Stimulated activated naive CD8-positive, alpha-beta T cell treated with anti-CD3 and anti-CD28 coated beads, Interleukin-15, Interleukin-2, amounts not matched to agents 100 U/mL and 50 U/mL, for 24 hours (primary cell): ENCODE measurements at places on chromosomes 5 and 9.
A peak's percentile ranks its signal among the peaks of the same experiment; 100 is the strongest.

- DNase-seq: no peak
Measured at GRCh38 chr9:133772581-133772980, 34.4 kb upstream of the SARDH start.

GRCh38 chr5:163384669-163385068 is 52.7 kb upstream of the CCNG1 start:
- DNase-seq: no peak

DNA sequence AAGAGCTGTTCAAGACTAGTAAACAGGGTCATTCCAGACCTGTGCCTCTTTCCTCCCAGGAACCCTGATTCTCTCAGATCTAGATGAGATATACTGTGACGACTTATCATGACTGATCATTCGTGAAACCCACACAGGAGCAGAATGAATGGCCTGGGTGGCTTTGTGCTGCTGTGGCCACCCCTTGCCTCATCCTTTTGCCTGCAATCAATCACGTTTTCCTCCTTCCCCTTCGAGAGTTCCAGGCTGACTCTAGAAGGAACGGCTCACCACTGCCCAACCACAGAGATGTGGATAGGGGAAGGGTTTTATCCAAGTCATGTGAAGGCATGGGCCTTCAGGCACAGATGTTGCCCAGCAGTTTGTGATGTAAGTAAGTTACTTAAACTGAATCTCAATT is 5.8 kb downstream of the ANXA6 start:
- DNase-seq: peak; percentile 72

DNA sequence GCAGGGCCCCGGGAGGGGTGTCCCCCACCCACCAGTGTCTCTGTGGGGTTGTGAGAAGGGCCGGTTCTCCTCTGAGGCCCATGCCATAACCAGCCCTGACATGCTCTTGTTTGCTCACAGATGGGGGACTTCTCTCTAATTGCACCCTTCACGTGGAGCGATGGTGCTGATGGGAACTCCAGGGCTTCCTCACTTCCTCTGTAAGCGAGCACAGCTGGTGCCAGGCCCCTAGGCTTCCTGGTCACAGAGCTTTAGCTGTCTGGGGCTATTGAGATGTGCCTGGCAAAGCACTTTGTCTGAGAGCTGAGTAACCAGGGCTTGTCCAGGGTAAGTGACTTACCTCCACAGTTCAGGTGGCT is 36.4 kb downstream of the PHF2 start:
- peak; percentile 30 for DNase-seq

GRCh38 chr5:53482717-53483638 is 2.5 kb downstream of the FST start:
- DNase-seq: peak; percentile 26

DNA sequence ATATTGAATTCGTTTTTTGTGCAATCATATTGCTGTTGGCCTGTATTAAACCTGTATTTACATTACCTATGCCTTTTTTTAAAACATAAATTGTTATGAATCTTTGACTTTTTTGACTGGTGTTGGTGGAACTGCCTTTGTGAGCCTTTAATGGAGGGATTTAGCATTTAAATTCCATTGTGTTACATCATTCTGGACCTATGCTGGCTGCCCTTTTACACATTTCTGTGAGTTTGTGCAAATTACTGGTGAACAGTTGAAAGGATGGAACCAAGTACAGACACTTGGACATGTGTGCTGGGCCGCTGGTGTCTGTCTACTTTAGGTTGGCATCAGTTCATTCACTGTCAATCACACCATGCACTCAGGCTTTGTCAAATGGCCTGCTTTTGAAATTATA is 3.4 kb downstream of the SNX18 start:
- no peak for DNase-seq

- DNase-seq: no peak
Measured at GRCh38 chr9:36840898-36841536, 193.1 kb downstream of the PAX5 start.

GRCh38 chr5:34675857-34676256 is 19.7 kb downstream of the RAI14 start:
- no peak for DNase-seq

DNA sequence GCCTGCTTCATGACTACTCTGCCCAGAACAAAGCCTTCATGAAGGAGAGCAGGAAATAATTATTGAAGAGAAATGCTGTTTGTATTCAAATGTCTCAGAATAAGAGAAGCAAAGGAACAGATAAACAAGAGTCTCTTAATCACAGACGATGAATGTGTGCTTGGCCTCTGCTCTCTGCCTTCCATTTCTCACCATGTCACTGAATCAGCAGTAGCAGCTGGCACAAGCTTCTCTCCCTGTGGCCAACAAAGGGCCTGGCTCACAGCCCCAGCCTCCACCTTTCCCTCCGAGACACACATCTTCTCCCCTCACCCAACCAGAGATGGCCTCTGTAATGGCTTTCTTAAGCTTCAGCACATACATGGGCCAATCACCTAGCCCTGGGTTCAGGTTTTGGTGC is 128.1 kb upstream of the SLIT3 start:
- no peak for DNase-seq

DNA sequence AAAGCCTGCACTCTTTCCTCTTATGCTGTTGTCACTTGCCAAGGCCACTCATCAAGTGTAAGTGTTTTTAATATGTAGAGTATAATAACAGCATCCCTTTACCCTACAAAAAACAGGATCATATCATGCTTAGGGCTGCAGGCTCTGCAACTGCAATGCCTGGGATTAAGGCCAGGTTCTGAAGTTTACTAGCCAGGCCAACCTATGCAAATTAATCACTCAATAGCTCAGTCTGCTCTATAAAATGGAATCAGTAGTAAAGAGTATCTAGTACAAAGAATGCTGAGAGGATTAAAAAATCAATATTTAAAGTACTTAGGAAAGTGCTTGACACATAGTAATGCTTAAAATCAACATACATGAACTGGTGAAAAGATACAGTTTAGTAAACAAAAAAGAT is 253.3 kb downstream of the EDIL3 start:
- DNase-seq: no peak

- DNase-seq: no peak
Measured at GRCh38 chr9:37200433-37201005, 80.1 kb downstream of the ZCCHC7 start.

DNA sequence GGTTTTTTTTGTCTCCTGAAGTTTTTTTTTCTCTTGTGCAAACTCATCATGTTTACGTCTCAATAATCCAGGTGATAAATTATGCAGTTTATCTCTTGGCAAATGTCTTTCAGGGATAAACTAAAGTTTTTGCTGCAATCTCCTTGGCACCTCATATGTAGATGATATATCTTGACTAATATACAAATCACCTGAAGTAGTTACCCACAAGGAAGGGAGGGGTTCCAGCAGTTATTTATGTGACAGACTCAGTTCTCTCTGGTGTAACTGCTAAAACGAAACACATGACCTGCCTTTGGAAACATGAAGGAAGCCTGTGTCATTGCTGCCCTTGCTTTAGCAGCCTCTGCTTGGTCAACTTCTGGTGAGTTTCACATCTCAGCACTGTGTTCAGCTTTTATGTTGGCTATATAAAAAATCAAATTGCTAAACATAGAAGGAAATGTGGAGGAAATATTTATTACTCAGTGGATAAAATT is 39.3 kb upstream of the KIAA1958 start:
- no peak for DNase-seq

DNA sequence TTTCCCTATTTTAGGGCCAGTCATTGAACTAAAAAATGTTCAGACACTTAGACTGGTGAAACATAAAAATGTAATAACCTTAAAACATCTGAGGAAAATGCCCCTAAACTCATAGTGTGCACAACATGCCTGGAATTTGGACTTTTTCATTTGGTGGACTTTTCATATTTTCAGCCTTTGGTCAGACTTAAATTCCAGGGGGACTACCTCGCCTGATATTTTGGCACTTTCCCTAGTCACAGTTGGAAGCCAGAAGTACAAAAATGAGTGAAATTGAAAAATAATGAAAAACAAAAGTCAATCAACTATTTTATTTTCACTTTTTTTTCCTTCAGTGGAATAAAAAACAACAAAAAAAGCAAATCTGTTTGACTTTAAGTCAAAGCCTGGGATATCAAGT is 256.2 kb downstream of the ACTL7B start:
- no peak for DNase-seq

- no peak for DNase-seq
Measured at GRCh38 chr5:67817652-67818051, 397.9 kb upstream of the PIK3R1 start.

DNA sequence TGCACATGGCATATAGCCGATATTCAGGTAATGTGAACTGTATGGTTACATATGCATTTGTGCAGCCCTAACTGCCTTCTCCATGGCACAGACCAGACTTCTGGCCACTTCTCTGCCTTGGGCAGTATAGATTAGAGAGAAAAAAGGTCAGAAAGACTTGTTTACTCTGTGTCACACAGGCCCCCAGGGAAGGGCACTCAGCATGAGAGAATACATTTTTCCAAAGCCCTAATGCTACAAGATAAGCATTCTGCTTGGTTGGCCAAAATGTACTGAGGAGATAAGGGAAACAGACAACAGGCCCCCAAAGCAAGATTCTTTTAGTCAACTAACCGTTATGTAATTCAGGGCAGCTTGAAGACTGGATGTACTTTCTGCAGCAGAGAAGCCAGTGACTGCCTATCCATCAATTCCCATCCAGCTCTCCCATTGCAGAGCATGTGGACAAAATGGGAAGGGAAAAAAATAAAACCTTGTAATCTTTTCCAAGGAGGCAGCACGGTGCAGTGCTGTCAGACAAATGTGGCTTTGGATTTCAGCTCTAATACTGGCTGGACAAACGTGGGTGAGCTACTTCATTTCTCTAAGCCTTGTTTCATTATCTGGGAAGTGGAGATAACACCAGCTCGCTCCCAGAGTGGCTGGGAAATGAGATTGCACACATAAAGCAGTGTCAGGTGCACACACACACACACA is 205.9 kb downstream of the NSG2 start:
- no peak for DNase-seq

GRCh38 chr9:93857528-93857927 is 97.6 kb downstream of the BARX1 start:
- DNase-seq: no peak

DNA sequence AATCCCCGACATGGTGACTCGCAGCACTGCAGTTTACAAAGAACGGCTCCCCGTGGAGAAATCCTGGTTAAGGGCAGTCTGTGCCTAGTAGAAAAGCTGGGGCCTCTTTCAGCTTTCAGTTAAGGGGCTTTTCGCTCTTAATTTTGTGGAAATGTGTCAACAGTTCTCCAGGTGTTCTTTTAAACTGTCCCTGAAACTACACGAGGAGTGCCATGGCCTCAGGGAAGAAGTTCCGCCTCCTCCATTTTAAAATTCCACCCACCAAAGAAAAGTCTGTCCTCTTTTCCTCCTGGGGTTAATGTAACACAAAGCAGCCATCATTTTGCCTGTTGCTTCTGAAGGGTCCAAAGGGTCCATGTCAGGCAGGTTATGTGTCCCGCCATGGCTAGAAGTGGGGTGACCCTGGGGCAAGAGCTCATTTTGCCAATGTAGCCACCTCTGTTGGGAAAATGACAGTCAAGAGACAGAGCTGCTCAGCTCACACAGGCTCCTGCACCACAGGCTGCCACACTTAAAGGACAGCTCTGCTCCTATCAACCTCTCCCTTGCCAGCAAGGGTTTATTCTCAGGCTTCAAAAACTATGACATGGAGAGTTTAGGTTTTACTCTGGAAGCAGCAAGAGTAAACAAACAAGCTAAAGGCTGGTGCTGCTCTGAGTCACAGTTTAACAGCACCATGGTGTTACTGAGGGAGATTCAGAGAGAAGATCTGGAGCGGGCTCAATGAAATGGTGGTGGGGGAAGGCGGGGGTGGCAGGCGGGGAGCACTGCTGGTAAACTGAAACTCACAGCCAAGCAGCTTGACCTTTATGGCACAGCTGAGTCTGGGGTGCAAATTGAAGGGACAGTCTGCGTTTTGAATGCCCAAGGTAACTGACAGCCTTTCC is 3.2 kb downstream of the WHRN start:
- DNase-seq: no peak

GRCh38 chr5:61348447-61348846 is 16.4 kb downstream of the ZSWIM6 start:
- no peak for DNase-seq

GRCh38 chr5:169305366-169305765 is 4.4 kb upstream of the SLIT3 start:
- DNase-seq: no peak

- no peak for DNase-seq
Measured at GRCh38 chr9:84567805-84568204, 101.7 kb upstream of the NTRK2 start.

DNA sequence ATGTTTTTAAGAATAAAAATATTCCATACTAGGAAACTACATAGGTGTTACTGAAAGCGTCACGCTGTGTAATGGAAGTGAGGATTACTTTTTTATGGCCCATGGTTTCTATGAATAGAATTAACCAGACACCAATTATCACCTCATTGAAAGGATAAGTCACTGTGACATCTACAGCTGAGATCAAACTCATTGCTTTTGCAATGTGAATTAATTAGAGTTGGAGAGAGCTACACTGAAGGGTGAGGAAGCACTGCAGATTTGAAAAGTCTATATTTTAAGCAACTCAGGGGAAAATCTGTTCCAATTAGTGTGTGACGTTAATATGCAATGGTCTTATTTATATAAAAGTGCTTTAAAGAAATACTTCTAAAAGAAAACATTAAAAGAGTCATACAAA is 1300.1 kb upstream of the DMAC1 start:
- DNase-seq: no peak

- DNase-seq: peak; percentile 68
Measured at GRCh38 chr9:6054280-6055099, 39.1 kb upstream of the RANBP6 start.

- no peak for DNase-seq
Measured at GRCh38 chr5:117332341-117332740, 757.7 kb upstream of the SEMA6A start.

DNA sequence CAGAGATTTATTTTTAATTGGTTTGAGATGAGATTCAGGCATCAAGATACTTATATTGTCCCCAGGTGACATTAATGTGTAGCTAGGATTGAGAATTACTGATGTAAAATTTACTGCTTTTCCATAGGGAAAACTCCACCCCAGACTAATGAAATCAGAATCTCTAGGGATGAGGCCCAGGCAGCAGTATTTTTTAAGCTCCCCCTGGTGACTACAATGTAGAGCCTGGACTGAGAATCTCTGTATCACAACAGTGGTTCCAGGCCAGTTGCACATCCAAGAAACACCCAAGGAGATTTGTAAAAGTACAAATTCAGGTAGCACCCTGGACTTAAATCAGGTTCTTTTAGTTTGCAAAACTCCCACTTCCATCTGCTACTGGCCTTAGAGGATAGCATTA is 185.7 kb downstream of the MARCHF11 start:
- DNase-seq: no peak
